ENCODE measurements at places on chromosomes 13 and 19.

- no peak for DNase-seq
Measured at GRCh38 chr13:42745655-42746054, 35.7 kb upstream of the FAM216B start.

- DNase-seq, result no peak
Measured at GRCh38 chr13:110841846-110842245, 73.0 kb downstream of the ANKRD10 start.

DNA sequence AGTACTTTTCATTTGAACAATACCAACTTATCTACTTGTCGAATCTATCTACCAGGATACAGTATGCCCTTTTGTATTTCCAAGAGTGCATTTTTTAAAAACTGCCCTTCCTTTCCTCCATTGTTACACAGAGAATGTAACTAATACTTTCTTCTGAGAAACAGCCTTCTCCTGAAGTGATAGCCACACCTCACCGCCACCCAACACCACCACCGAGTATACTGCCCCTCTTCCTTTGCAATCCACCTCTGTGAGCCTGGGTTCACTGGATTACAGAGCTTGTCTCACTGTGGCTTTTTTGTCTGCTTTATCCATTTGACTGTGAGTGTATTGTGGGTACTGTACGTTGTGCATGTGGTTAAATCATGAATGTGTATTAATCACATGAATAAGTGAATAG lies 305.4 kb downstream of the KLF12 start:
- DNase-seq, result no peak

DNA sequence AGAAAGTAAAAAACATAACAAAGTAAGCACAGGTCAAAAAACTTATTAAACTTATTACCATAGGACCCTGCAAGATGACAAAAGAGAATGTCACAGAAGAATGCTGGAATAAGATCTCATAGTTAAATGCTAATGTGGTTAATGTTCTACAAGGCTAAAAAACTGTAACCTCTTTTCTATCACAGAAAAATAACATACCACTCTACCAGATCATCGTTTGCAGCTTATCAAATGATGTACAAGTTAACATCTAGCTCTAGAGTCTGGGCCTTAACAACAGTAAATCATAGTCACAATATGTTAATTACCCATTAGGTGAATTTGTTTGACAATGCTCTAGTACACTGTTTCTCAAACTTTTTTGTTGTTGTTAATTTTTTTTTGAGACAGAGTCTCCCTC lies 53.0 kb downstream of the NUFIP1 start:
- no peak for DNase-seq

- no peak for DNase-seq
Measured at GRCh38 chr19:18440936-18441803, 3.2 kb upstream of the ISYNA1 start.

Data from hematopoietic multipotent progenitor cell treated with erythropoietin and hydrocortisone succinate and interleukin-3 and kit ligand, for 6 days (in vitro differentiated cells).